Hindlimb muscle (tissue), 1 donor: ENCODE measurements at places on chromosomes 7 and 10.

GRCh38 chr7:90178679-90179278, 24.5 kb downstream of the STEAP1 start:
- no peak for DNase-seq

DNA sequence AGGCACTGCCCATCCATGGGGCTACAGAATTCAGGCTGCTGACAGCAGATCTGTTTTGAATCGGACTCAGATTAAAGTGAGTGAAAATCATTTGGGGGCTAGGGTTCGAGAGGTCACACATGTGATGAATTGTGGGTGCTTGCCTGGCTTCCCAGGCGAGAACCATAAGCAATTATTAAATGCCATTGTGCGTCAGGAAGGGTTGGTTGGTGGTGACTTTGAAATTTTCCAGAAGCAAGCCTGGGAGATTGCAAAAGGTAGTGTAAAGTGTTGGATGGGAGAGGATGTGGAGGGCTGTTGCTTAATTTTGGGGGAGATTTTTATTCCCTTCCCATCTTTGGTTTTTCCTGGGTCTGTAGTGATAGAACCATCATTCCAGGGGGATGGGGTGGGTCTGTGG, 34.6 kb downstream of the LRMDA start:
- no peak for DNase-seq

- DNase-seq = no peak
Measured at GRCh38 chr7:24572016-24572392, 1.2 kb upstream of the PALS2 start.

GRCh38 chr7:610531-611280, 91.1 kb upstream of the PDGFA start:
- no peak for DNase-seq

GRCh38 chr10:102375250-102375649, 20.3 kb upstream of the NFKB2 start:
- DNase-seq = no peak

- no peak for DNase-seq
Measured at GRCh38 chr10:88490231-88490980, 92.7 kb downstream of the RNLS start.

GRCh38 chr10:50927522-50928189, 42.2 kb upstream of the A1CF start:
- no peak for DNase-seq
